ENCODE measurements at places on chromosomes 1 and 21.

DNA sequence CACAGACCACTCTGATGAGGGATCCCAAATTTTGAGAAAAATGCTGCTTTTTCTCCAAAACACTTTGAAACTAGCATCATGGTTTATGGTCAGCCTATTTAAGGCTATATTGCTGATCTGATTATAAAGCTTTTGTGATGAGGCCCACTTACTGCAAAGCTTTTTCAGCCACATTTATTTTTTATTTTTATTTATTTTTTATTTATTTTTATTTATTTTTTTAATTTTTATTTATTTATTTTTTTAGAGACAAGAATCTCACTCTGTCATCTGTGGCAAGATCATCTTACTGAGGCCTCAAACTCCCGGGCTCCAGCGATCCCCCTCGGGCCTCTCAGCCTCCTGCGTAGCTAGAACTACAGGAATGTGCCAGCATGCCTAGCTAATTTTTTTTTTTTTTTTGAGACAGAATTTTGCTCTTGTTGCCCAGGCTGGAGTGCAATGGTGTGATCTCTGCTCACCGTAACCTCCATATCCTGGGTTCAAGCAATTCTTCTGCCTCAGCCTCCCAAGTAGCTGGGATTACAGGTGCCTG, 5.2 kb upstream of the BCAS2 start:
- no peak for DNase-seq

DNA sequence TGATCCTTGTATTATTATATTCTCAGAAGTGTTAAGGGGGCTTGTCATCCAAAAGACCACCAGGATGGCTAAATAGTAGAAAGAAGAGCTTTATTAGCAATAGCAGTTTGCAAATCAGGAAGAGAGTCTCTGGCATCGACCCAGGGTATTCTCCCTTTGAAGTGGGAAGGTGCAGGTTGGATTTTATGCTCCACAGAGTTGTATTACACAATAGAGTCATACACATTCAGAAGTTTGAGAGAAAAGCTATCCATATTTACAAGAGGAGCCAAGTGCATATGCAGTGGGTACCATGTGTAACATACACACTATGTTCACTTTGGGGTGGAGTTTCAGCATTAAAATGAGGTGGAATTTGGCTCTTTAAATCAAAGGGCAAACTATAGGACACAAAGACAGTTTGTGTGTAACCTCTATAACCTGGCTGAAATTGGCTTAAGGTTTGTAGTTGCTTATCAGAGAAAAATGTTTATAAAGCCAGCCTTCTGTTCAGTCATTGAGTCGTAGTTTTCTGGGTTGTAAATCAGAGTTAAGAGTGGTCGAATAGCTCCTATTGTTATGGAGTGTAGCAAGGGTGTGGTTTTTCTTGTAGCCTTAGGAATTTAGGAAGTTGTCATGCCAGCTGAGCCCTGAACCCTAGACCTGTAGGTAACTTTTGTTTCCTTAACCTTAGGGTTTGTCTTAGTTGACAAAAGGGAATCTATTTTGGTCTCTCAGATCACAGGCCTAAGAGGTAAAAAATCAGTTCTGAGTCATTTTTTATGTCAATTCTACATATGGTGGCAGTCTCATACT, 125.3 kb downstream of the DNM3 start:
- DNase-seq = no peak

DNA sequence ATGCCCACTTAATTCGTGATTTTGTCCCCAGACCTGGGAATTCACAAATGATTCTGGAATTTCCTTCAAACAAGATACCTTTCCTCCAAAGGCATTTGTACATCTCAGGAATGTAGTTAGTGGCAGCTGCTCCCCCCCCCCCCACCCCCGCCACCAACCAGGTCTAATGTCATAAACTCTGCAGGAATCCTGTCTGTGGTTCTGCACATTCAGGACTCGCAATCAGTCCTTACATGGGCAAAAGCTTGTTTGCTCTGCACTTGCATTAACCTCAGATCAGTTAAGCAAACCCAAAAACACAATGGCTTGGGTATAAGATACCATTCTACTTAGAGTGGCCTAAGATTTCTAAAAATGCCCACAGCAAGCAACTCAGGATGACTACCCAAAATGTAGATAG, 143.8 kb downstream of the TGFB2 start:
- DNase-seq = no peak

GRCh38 chr1:219083631-219084030, 90.0 kb upstream of the LYPLAL1 start:
- DNase-seq = no peak

GRCh38 chr1:212284332-212284743, 872 bp upstream of the PPP2R5A start:
- no peak for DNase-seq

Data from NCI-H2171 treated with DMSO at 0.1 percent for 48 hours (cell line).